ENCODE measurements at places on chromosomes 1 and 21.

DNA sequence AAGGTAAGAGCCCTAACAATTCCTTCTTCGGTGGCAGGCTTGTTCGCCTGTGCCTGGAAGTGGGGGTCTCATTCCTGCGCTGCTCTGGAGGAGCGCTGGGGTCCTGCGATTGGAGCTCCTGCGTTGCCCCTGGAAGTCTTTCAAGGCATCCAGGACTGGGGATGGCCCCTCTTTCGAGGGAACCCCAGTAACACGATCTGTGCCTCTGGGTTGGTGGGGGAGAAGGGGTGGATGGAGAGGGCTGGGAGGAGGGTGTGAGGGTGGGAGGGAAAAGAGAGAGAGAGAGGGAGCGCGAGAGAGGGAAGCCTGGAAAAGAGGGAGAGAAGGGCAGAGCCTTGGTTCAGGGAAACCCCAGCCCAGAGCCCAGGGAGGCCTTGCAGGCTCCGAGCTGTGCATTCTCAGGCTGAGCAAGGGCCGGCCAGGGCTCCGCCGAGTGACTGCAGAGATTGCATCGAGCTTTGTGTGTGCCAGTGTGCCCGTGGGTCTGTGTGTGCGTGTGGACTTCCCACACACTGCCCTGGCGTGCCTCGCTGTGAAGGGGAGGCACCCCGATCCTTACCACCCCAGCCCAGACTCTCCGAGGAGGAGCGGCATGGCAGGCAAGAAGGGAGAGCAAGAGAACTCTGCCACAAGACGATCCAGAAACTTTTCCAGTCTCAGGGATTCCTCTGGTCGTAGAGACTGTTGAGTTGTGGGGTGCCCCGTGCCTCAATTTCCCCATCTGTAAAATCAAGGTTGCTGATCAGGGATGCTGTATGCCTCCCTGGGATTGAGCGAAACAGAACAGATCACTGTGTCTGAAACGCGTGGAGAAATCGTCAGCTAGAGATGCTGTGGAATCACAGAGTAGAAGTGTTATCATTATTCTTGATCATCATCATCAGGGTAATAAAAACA lies 619 bp downstream of the BCL9 start:
- DNase-seq = peak; percentile 15

- DNase-seq = no peak
Measured at GRCh38 chr1:112893288-112894009, 62.5 kb downstream of the SLC16A1 start.

DNA sequence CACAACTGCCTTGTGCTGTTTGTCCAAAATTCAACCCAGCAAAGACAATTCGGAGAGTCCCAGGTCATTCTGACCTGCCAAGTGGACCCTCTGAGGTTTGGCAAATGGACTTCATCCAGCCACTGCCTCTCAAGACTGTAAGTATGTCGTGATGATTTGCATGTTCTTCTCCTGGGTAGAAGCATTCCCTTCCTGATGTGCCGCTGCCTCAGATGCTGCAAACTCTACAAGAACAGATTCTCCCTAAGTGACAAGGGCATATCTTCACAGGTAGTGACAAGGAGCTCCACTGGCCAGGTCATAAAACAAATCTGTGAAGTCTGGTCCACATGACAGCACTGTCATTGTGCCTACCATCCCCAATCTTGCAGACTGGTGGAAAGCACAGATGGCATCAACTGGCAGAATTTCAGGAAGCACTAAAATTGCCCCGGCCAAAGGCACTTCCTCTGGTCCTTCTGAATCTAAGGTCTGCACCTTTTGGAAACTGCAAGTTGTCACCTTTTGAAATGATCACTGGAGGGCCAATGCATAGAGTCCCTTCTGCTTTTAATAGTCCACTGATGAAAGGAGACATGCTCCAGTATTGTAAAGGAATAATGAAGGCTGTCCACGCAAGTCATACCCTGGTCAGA lies 27.4 kb downstream of the POFUT2 start:
- DNase-seq = no peak

GRCh38 chr1:7046891-7047290 lies 261.6 kb downstream of the CAMTA1 start:
- DNase-seq = no peak

GRCh38 chr1:156676820-156677615 lies at the start of gene NES:
TSS of gene NES (minus strand) at chr1:156677407. CDS start at chr1:156677264, 143 bp downstream.
- DNase-seq = peak; percentile 77

GRCh38 chr21:43312011-43312410 lies 114.9 kb downstream of the SIK1 start:
- no peak for DNase-seq

DNA sequence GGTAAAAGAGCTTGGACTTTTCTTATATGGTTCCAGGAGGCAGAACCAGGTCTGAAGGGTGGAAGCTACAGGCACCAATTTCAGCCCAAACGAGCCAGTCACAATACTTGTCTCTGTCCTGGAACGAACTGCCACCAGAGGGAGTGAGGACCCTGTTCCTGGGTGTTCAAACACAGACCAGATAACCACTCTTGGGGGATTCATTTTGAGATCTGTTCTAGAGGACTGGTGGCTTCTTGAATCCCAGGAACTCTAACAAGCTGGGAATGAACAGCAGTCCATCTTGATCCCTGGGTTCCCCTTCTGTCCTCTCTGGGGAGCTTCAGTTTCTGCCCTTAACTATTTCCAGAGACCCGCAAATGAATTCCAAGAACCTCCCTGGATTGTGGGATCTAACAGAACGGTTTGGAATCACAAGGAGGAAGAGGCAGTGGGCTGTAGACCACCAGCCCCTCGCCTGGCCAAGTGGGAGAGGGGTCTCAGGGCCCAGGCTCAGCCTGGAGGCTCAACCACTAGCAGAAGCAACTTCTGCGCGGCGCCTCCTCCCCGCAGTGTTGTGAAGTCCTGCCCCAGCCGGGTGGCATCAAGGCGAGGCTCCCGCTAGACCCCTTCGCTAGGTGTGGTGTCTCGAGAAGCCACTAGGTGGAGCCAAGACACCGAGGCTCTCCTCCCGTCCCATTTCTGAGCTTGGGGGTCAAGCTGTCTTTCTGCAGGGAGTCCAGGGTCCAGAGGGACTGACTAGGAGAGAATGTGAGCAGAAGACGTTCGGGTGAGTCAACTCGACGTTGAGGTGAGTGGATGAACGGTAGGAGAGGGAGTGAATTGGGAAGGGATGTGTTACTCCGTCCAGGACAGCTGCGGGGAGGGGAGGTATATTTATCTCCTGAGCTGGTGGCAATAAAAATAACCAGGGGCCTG lies 12.1 kb upstream of the NES start:
- DNase-seq = peak; percentile 73

GRCh38 chr1:209455661-209456358 lies 127.7 kb upstream of the CAMK1G start:
- DNase-seq = no peak

GRCh38 chr1:100404821-100405220 lies 52.5 kb downstream of the CDC14A start:
- DNase-seq = peak; percentile 49

GRCh38 chr1:117561071-117561470 lies 44.8 kb upstream of the TENT5C start:
- DNase-seq = no peak

- DNase-seq = no peak
Measured at GRCh38 chr21:21737186-21737585, 739.0 kb downstream of the NCAM2 start.

- peak; percentile 79 for DNase-seq
Measured at GRCh38 chr21:46153247-46154154, 1.9 kb downstream of the FTCD start.

DNA sequence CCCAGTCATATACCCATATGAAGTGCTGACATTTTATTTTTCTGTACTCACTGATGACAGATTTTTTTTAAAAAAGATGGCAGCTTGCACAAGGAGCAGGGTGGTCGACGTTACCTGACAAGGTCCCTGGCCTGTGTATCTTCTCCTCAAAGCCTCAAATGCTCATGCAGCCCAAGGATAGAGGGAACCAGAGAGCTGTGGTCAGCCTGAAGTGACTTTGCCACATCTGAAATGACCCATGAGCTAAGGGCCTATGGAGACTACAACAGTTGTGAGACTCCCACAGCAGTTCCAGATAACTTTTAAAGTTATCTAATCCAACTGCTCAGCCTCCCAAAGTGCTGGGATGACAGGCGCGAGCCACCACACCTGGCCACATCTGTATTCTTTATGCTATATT lies 131.1 kb downstream of the GLUL start:
- no peak for DNase-seq

DNA sequence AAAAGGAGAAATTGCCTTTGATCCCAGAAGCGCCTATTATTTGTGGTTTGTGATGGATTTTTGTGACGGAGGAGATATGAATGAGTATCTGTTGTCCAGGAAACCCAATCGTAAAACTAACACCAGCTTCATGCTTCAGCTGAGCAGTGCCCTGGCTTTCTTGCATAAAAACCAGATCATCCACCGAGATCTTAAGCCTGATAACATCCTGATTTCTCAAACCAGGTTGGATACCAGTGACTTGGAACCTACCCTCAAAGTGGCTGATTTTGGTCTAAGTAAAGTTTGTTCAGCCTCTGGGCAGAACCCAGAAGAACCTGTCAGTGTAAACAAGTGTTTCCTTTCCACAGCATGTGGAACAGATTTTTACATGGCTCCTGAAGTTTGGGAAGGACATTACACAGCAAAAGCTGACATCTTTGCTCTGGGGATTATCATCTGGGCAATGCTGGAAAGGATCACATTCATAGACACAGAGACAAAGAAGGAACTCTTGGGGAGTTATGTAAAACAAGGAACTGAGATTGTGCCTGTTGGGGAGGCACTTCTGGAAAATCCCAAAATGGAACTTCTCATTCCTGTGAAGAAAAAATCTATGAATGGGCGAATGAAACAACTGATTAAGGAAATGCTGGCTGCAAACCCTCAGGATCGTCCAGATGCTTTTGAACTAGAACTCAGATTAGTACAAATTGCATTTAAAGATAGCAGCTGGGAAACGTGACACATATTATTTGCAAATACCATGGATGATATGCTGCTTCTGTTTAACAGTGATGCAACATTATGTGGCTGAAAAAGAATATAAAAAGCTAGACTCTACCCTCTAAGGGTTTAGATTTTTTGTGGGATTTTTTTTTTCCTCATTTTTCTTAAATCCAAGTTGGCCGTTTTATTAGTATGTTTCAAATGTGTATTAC lies 10.5 kb downstream of the PDIK1L start:
- DNase-seq = peak; percentile 57

- DNase-seq = no peak
Measured at GRCh38 chr1:161069731-161070270, at the start of gene ARHGAP30. TSS of gene ARHGAP30 (minus strand) at chr1:161069891. CDS start at chr1:161069624, 267 bp downstream.

- peak; percentile 40 for DNase-seq
Measured at GRCh38 chr1:200437556-200438203, 27.8 kb upstream of the ZNF281 start.

- DNase-seq = no peak
Measured at GRCh38 chr1:89720839-89721238, 87.9 kb downstream of the LRRC8C start.
